GM23338 (cell line): ENCODE measurements at places on chromosomes 7 and 10. TPM values are rescaled to one million over a fixed set of nuclear protein-coding genes. Genes with fewer than 3 reads are reported as not detected.

The DPYSL4 gene
- 23.9 and 24.6 TPM in 2 replicates for total RNA-seq

- peaks cover 6% of the 10 kb centered on the region; the same call in 1 of the 2 replicates for H3K4me1 ChIP-seq
- no peak for DNase-seq
- H3K4me3 ChIP-seq, result no peak overlapping the region
- no peaks in the 10 kb centered on the region for H3K27me3 ChIP-seq
- H3K36me3 ChIP-seq, result no peaks in the 10 kb centered on the region
Measured at GRCh38 chr7:30934225-30934624, 22.6 kb downstream of the AQP1 start.

DNA sequence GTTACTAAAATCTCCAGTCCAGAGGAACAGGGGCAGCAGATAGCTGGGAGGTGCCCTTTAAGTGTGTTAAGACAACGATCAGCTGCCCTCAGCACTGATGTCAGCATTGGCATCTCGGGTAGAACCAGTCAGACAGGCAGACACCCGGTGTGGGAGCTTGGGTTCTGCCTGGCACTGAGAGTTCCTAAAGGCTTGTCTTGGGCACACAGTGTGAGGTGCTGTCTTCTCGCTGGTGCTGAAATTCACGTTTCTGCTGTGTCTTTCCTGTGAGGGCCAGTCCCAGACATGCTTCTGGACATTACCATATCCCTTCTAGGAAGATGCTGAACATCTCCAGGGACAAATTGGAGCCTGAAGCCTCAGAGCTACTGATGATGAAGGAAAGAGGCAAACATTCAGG is 156.2 kb downstream of the DNAJB6 start:
- no peak overlapping the region for H3K4me3 ChIP-seq
- no peak for DNase-seq
- H3K36me3 ChIP-seq, result no peaks in the 10 kb centered on the region
- H3K4me1 ChIP-seq, result no peaks in the 10 kb centered on the region

DNA sequence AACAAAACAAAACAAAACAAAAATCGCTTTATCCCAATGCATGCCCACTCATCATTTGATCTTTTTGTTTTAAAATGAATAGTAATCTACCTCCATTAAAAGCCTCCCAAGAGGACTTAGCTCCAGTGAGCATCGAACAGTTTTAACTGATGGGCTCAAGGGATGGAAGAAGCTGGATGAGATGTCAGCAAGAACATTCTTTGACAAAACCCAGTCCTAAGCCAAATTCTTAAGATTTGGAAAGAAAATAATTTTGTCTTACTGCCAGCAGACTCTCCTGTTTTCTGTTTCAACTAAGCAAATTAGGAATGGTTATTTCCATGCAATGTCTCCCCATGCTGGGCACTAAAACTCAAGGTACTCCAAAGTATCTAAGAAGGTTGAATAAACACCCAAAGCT is 127.3 kb downstream of the RNLS start:
- no peak for DNase-seq
- H3K4me3 ChIP-seq, result no peak overlapping the region
- no peaks in the 10 kb centered on the region for H3K36me3 ChIP-seq
- no peaks in the 10 kb centered on the region for H3K27me3 ChIP-seq
- no peak overlapping the region for H3K27ac ChIP-seq
